ENCODE measurements at places on chromosomes 2 and 18. TPM values are rescaled to one million over a fixed set of nuclear protein-coding genes. Genes with fewer than 3 reads are reported as not detected.

The UGT1A8 gene
- not detected for polyA plus RNA-seq

The OTOS gene
- not detected for polyA plus RNA-seq

The SP140 gene
- 34.6 TPM for polyA plus RNA-seq

The DGKD gene
- 15.9 TPM for polyA plus RNA-seq

The CMPK2 gene
- polyA plus RNA-seq, result 10.9 TPM

The TMEM185B gene
- polyA plus RNA-seq, result 12.6 TPM

The DSG2 gene
- polyA plus RNA-seq, result not detected

The EFHD1 gene
- not detected for polyA plus RNA-seq

The FAP gene
- not detected for polyA plus RNA-seq

The RNF125 gene
- 73.0 TPM for polyA plus RNA-seq

The TEKT4 gene
- polyA plus RNA-seq, result not detected

The FMNL2 gene
- not detected for polyA plus RNA-seq

The RUFY4 gene
- not detected for polyA plus RNA-seq

The LDLRAD4 gene
- polyA plus RNA-seq, result 4.8 TPM

The CEP192 gene
- polyA plus RNA-seq, result 6.3 TPM

The FOXI3 gene
- polyA plus RNA-seq, result not detected

The HADHA gene
- 94.4 TPM for polyA plus RNA-seq

The ITGB6 gene
- polyA plus RNA-seq, result not detected
